ENCODE measurements at places on chromosomes 11 and 22. TPM values are rescaled to one million over a fixed set of nuclear protein-coding genes. Genes with fewer than 3 reads are reported as not detected.

DNA sequence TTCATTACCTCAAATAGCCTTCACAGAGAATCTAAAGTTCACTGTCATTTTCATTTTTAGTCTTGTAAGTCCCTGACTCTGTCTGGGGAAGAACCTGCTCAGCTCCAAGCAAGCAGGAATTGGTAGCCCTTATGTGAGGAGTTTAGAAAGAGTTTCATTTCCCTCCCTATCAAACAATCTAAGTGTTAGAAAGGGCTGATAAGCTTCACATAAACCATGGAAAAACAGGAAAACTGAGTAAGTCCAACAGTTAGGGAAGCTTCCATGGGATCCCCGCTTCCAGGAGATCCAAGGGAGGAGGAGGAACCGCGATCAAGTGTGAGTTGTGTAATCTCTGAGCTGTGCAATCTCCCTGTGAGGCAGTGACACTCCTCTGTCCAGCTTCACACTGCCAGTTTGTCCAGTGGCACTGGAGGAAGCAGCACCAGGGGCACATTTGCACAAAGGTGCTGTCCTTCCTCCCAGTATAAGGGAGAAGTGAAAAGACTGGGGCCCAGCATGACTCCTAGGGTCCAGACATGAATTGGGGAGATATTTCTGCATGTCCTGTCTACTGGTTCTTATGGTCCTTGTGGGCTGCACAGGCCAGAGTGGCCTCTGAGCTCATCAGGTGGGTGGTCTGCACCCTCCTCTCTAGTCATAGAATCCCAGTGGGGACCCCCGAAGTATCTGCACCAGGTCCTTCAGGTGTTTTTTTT, 4.3 kb downstream of the PRAME start:
- H3K36me3 ChIP-seq: no peaks in the 10 kb centered on the region
- H3K27me3 ChIP-seq: peaks cover 3% of the 10 kb centered on the region
- H3K4me3 ChIP-seq: no peak overlapping the region
- DNase-seq: no peak

GRCh38 chr11:125372088-125372487, 124.0 kb downstream of the FEZ1 start:
- H3K27ac ChIP-seq: no peak overlapping the region
- H3K36me3 ChIP-seq: no peaks in the 10 kb centered on the region
- no peak for DNase-seq
- peaks cover 11% of the 10 kb centered on the region for H3K4me1 ChIP-seq

- H3K36me3 ChIP-seq: no peaks in the 10 kb centered on the region
- no peak for DNase-seq
- peak overlapping the region; percentile 73 for H3K4me3 ChIP-seq
- H3K27ac ChIP-seq: peak overlapping the region; percentile 99
Observed at GRCh38 chr11:86067009-86067850, 1.7 kb downstream of the PICALM start.

GRCh38 chr22:22404598-22405284, 103.8 kb downstream of the ZNF280B start:
- H3K27me3 ChIP-seq: no peaks in the 10 kb centered on the region
- no peaks in the 10 kb centered on the region for H3K4me1 ChIP-seq
- no peaks in the 10 kb centered on the region for H3K36me3 ChIP-seq
- no peak overlapping the region for H3K4me3 ChIP-seq

GRCh38 chr11:31651208-31651607, 141.6 kb downstream of the ELP4 start:
- no peak for DNase-seq
- no peaks in the 10 kb centered on the region for H3K4me1 ChIP-seq
- H3K4me3 ChIP-seq: no peak overlapping the region
- H3K27ac ChIP-seq: no peak overlapping the region
- no peaks in the 10 kb centered on the region for H3K36me3 ChIP-seq

GRCh38 chr11:72781313-72782080, 12.3 kb downstream of the STARD10 start:
- H3K36me3 ChIP-seq: peaks cover 13% of the 10 kb centered on the region
- peak overlapping the region; percentile 88 for H3K4me3 ChIP-seq
- peaks cover 66% of the 10 kb centered on the region for H3K4me1 ChIP-seq
- no peak for DNase-seq
- H3K27ac ChIP-seq: peak overlapping the region; percentile 88

- H3K27me3 ChIP-seq: no peaks in the 10 kb centered on the region
- peak within 1 kb of the TSS; percentile 36 for H3K4me3 ChIP-seq
- peak within 1 kb of the TSS; percentile 58 for H3K27ac ChIP-seq
- no peaks in the 10 kb centered on the region for H3K36me3 ChIP-seq
Observed at GRCh38 chr11:130448416-130449309, at the start of gene ADAMTS15. Gene ADAMTS15, plus strand, starts transcription at chr11:130448645. Its CDS starts 329 bp downstream, at chr11:130448974.

RASSF10 gene
- total RNA-seq: 11.5 TPM

SOX6 gene
- total RNA-seq: 16.0 TPM

MYOD1 gene
- not detected for total RNA-seq

Measured in esophagus squamous epithelium (tissue), 5 donors.